Thoracic aorta (tissue), 2 donors: ENCODE measurements at places on chromosomes 5 and 9. TPM values are rescaled to one million over a fixed set of nuclear protein-coding genes. Genes with fewer than 3 reads are reported as not detected.

TEX48 gene
- not detected for total RNA-seq

KCNIP1 gene
- total RNA-seq = not detected

- H3K4me1 ChIP-seq = peaks cover 8% of the 10 kb centered on the region
- DNase-seq = no peak
- H3K27ac ChIP-seq = peak overlapping the region; percentile 90
- H3K36me3 ChIP-seq = no peaks in the 10 kb centered on the region
Measured at GRCh38 chr9:129382281-129383018, 204.4 kb upstream of the IER5L start.

PCA3 gene
- not detected for total RNA-seq
